ENCODE measurements at places on chromosomes 1 and 21.

GRCh38 chr1:186618401-186619170, 61.6 kb downstream of the PTGS2 start:
- DNase-seq, result peak; percentile 79

DNA sequence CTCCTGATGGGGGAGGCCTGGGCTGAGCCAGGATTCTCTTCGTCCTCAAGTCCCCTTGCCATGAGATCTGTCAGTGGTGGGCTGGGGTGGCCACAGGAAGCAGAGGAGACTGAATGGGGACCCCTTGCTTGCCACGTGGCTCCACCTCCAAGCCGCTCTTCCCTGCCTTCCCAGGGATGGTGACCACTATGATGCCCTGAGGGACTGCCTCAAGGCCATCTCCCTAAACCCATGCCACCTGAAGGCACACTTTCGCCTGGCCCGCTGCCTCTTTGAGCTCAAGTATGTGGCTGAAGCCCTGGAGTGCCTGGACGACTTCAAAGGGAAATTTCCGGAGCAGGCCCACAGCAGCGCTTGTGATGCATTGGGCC, 20.9 kb upstream of the TMEM222 start:
- no peak for DNase-seq

DNA sequence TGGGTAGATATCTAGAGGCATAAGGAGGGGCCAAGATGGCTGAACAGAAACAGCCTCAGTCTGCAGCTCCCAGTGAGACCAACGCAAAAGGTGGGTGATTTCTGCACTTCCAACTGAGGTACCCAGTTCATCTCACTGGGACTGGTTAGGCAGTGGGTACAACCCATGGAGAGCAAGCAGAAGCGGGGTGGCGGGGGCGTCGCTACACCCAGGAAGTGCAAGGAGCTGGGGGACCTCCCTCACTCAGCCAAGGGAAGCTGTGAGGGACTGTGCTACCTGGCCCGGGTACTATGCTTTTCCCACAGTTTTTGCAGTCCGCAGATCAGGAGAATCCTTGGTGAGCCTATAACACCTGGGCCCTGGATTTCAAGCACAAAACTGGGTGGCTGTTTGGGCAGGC, 26.0 kb downstream of the KIFAP3 start:
- DNase-seq, result no peak

DNA sequence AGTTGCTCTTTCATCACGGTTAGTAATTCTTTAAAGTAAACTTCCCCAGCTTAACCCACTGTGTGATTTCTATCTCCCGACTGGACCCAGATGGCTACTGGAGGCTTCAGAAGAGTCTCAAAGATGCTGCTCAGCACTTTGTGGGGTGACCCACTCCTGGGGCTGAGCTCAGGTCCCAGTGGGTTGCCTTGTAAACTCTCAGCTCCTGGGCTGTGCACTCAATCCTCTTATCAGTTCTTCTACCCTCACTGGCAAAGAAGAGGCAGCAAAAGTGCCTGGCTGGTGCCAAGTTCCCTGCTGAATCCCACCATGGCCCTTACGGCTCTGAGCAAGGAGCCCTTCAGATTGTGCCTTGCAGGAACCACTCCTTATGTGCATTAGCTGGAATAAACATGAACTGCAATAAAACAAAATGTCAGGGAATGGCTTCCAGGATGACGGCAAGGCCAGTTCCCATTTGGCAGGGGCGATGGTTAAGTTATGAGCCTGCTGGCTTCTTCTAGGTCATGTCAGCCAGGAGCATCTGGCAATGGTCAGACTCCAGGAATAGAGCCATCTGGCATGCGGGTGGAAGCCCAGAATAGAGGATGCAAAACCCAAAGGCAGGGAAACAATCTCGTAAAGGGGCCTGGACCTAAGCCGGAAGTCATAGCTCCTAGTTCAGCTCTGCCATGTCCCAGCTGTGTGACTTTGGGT, 6.8 kb downstream of the MYOC start:
- DNase-seq, result no peak

GRCh38 chr1:177969109-177969508, 749 bp downstream of the SEC16B start:
- DNase-seq, result no peak
